ENCODE measurements at places on chromosomes 2 and 18.

- DNase-seq, result no peak
These were observed 38.0 kb upstream of the CYP20A1 start for GRCh38 chr2:203200866-203201265.

DNA sequence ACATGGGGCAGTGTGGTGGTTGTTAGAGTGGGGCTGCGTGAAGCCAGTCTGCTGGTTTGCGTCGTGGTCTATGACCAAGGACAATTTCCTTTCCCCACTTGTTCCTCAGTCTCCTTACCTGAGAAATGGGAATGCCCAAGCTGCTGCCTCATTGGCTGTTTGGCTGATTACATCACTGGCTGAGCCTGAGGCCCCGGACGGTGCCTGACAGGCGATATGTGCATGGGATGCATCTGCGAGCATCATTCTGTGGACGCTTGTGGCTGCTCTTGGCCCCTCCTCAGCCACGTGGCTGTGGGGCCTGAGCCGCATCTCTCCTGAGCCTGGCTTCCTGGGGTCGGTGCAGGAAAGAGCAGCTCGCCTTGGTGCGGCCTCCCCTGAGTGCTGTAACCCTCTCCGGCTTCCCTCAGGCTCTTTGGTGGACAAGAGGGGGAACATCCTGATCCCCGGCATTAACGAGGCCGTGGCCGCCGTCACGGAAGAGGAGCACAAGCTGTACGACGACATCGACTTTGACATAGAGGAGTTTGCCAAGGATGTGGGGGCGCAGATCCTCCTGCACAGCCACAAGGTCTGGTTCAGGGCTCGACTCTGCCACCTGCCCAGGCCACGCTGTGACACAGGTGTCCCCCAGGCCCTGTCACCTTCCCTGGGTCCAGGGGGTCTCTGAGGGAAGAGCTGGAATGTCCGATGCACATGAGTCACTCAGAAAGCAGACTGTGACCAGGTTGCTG is 17.2 kb downstream of the CNDP2 start:
- DNase-seq, result no peak

GRCh38 chr2:74373985-74374384 is 6.1 kb downstream of the DCTN1 start:
- DNase-seq, result no peak

DNA sequence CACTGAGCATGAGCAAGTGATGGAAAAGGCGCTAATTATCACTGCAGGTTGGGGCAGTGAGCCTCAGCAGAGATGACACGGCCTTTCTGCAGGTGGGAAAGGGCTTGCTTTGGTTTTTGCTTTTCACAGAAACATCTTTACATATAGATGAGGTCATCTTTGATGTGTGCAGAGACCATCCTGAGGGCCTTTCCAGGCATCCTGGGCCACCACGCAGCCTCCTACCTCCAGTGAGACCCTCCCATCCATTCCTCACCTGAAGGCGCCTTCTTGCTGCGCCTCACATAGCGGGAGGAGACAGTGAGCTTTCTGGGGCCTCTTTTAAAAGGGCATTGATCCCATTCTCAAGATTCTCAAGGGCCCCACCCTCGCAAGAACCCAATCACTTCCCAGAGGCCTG is 235.3 kb upstream of the RAB6C start:
- no peak for DNase-seq

DNA sequence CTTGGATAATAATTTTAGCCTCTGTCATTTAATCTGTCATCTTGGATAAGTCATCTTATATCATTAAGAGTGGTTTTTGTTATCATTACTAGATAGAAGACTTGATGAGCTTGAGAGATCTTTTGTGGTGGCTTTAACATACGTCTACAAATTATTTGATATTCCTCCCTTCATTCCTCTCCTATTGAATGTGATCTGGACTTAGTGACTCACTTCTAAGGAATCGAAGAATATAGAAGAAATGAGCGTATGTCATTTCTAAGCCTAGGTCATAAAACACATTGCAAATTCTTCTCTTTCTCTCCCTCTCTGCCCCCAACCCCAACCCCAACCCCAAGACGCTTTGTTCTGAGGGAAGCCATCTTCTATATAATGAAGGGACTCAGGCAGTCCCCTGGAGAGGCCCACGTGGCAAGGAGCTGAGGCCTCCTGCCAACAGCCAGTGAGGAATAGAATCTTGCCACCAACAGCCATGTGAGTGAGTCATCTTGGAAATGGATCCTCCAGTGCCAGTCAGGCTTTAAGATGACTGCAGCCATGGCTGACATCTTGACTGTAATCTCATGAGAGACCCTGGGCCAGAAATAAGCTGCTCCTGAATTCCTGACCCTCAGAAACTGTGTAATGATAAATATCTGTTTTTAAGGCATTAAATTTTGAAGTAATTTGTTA is 221.6 kb upstream of the SP5 start:
- DNase-seq, result peak; percentile 15

DNA sequence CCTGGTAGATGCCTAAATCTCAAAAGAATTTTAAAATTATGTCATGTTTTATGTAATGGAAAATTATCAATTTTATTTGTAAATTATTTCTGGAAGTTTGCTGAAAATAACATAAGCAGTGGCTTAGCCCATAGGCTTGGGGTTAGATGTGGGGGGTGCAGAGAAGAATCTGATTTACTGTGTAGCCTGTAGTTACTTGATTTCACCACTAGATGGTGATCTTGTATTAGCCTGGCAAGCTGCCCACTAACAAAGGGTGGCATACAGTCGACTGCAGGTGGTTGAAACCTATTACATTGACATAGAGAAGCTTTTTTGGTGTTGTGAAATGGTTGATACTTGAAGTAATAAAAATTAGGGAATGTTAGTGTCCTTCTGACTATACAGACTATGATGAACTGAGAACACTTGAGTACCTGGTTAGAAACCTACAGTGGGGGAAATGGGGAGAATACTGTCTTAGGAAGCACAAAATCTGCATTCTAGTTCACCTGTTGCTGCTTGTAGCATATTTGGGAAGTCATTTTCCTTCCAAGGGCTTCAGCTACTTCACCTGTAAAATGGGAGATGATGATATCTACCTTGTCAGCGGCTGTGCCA is 191.0 kb upstream of the LHCGR start:
- DNase-seq, result peak; percentile 37

Data from H54 (cell line).